ENCODE measurements at places on chromosomes 1 and 21.

GRCh38 chr1:11731691-11732283, 4.1 kb upstream of the AGTRAP start:
- DNase-seq = no peak

DNA sequence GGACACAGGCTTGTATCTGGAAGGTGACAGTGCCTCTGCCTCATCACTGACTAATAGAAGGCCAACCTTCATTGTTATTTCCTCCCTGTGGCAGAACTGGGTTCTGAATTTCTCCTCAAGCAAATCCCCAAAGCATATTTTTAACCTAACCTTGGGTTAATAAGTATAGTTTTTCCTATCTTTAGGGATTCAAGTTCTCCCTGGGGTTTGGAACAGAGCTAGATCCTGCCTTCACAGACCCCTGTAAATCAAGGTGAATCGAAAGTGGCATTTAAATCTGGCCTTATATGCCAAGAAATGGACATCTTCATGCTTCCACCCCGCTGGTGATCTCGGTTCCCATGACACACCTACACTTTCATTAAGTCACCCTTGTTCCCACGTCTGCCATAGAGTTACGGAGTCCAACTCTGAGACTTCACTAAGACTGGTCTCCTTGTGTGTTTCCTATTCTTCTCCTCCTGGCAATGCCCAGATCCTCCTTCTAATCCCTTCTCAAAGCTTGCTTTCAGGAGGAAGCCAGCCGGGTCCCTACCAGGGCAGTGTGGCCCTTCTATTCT, 4.3 kb upstream of the CHI3L2 start:
- DNase-seq = no peak

DNA sequence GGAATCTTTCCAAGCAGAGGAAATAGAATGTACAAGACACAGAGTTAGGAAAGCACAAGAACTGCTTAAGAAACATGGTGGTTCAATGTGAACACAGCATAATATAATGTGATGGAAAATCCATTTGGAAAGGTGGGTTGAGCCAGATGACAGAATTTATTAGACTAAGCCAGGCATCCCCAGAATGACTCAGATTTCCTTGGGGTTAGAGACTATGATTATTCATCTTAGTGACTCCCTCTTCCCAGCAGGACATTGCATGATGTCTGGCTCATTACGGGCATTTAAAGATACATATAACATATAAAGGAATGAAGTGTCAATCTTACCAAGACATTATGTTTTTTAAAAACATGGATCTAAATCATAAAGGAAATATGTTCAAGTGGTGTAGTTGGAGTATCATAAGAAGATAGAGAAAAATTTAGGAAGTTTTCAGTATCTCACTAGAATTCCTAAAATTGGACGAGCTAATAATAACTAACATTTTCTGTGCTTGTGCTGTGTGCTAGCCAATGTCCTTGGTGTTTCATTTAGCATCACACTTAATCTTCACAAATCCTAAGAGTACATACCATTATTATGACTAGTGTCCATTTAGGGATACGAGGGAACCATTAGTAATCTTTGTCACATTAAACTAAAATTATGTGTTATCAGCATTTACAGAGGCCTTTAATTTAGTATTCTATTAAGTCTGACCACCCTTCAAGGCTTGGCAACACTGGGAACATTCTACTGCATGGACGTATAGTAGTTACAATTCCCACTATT, 41.0 kb upstream of the ST6GALNAC5 start:
- peak; percentile 75 for DNase-seq

- DNase-seq = no peak
Measured at GRCh38 chr1:70171512-70171911, 33.9 kb downstream of the LRRC40 start.

- peak; percentile 57 for DNase-seq
Measured at GRCh38 chr1:156705918-156706656, 704 bp upstream of the CRABP2 start.

- DNase-seq = no peak
Measured at GRCh38 chr1:205066141-205066818, 18.0 kb downstream of the TMEM81 start.

DNA sequence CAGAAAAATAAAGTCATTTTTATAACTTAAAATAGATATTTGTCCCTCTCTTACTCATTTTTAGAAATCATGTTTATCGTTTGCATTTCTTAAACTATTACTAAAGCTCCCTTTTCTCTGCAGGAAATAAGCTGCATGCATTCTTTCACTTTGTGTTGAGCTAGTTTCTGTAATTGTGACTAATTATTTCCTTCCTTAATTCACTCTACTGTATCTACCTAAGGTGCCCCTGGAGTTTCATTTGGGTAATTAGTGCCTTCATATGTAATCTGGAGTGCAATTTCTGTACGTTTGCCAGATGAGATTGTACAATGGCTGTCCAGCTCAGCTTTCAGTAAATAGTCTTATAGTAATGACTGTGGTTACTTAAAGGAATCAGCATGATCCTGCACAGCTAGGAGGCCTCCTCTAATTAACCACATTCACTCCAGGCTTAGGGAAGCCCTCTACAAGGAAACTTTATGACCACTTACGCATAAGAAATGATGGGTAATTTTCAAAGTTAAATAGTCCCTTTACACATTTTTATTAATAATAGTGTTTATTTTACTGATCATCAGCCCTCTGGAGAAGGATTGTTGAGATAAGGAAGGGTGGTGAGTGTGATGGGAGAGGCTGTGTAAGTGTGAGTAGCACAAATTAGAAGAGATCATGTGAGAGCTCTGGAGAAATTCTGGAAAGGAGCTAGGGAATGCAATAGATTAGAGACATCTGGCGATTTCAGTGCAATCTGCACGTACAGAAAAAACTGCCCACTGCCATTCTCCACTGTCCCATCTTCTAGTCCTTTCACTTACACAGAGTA, 86.8 kb downstream of the LRRC8C start:
- peak; percentile 18 for DNase-seq

DNA sequence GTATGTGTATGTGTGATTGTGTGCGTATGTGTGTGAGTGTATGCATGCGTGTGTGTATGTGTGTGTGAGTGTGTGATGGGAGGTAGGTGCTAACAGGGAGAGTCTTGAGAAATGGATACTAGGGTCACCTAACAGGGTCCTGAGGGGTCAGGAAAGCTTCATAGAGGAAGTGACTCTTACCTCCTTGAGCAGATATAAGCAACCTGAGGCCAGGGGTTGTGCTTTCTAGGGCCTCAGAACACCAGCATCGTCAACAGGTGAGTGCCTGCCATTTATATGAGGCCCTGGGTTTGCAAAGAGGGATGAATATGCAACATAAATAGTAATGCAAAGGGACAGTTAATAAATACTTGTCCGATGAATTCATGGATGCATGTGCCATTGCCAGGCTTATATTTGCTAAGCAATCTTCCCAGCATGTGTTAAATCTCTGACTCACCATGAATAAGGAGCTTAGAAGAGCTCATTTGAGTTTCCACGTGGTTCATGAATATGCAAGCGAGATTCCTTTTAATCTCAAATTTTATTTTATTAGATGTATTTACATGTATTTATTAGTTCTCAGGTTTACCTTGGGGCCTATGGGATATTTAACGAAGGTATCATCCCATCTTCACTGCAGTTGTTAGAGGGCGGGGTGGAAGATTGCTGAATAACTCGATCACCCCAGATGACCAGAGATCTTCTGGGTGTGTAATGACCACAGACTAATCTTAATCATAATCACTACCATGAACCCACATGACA, 438.3 kb downstream of the CAMTA1 start:
- DNase-seq = peak; percentile 90

- no peak for DNase-seq
Measured at GRCh38 chr1:4109628-4109940, 209.5 kb upstream of the C1orf174 start.

DNA sequence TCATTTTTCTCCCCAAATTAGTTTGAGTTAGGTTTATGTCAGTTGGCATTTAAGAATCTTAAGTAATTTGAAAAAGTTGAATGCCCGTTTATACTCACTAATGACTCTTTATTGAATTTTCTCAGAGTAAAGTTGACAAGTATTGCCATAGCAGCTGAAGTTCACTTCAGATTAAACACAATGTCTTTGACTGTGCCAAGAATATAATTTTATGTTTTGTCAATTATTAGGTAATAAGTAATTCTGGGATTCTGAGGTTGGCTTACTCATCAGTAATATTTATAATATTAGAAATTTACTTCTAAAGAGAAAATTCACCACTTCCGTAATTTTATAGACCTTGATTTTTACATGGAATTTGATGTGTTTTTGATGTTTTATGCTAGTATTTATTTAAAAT, 369.3 kb upstream of the TMPRSS15 start:
- DNase-seq = no peak

GRCh38 chr1:243910607-243911006, 60.6 kb upstream of the AKT3 start:
- DNase-seq = no peak

GRCh38 chr1:243525085-243525487, 269.2 kb downstream of the SDCCAG8 start:
- DNase-seq = peak; percentile 79

DNA sequence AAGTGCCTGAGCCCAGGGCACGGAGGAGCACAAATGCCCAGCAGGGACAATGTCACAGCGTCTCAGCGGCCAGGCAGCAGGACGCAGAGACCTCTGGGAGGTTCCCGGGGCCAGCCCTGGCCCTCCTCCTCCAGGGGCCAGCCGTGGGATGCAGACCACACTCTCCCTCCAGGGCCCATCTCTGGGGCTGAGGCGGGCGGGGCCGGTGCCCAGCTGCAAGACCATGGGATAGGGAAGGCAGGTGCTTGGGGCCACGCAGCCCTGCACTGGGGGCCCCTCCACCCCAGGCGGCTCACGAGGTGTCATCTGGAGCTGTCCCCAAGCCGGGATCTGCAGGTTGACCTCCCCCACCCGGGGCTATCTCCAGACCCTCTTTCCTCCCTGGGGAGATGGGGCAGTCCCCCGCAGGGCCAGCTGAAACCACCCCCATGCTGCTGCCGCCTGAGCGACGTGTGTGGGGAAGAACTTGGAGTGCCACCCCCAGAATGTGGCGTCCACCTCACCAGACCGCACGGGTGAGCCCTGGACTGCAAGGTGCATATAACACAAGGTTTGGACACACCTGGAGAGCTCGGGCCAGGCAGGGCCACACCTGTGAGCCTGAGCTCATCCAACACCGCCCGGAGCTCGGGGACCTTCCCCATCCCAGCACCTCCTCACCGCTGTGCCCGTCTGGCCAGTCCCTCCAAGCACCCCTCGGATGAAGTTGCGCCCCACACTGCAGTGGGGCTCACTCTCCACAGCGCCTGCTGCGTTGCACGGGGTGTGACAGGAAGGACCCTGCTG, 4.1 kb upstream of the TTLL10 start:
- DNase-seq = no peak

GRCh38 chr1:196858811-196859210, 29.0 kb upstream of the CFHR4 start:
- no peak for DNase-seq

- DNase-seq = no peak
Measured at GRCh38 chr1:157234705-157235273, 96.6 kb upstream of the ETV3 start.

GRCh38 chr1:74908797-74909196, 175.8 kb downstream of the TYW3 start:
- DNase-seq = no peak

DNA sequence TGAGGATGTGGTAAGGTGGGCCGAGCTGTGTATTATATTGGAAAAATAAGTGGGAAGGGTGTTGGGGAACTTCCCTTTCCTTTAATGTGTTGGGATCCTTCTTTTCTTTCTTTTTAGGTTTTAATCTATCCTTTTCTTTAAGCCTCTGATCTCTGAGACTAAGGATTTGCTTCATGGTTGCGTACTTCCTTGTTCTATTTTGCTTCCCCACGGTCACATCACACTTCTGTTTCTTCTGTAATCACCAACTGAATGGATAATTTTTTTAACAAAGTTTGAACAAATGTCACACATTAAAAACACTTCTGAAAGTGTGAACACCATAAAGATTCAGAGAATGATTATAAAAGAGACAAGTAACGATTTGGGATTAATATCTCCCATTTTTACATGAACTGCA, 17.4 kb downstream of the DMRTA2 start:
- no peak for DNase-seq

DNA sequence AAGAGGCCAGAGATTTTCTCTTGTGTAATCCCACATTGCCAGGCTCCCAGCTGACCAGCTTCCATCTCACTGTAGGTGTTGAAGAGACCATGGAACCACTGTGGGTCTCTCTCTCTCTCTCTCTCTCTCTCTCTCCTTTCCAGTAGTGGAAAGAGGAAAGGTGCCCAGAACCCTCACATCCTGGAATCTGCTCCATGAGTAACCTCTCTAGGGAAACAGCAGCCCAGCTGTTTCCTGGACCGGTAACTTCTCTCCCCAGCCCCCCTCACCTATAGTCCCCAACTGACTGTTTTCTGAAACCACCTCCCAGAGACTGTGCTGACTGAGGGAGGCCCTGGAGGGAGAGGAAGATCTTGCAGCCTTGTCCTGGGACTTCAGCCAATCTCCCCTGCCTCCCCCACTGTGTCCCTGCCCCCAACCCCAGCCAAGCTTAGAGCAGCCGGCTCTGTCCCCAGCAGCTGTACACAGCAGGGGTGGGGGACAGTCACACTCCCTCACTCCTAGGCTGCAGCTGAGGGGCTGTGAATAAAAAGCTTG, 20.6 kb upstream of the SLC45A3 start:
- no peak for DNase-seq

DNA sequence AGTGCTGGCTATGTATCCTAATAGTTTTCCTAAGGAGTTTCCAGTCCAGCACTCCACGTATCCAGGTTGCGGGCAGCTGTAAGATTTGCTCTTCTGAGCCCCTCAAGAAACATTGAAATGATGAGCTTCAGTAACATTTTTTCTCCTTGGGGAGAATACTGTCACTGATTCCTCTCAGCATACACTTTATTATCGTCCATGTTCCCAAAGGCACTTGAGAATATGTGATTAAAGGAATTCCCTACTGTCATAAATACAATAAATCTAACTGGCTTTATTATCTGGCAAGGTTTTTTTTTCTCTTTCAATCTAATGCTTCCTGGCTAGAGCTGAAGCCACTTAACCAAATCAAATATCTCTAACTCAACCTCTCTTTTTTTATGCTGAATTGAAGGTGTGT, 359.2 kb upstream of the PKN2 start:
- no peak for DNase-seq

DNA sequence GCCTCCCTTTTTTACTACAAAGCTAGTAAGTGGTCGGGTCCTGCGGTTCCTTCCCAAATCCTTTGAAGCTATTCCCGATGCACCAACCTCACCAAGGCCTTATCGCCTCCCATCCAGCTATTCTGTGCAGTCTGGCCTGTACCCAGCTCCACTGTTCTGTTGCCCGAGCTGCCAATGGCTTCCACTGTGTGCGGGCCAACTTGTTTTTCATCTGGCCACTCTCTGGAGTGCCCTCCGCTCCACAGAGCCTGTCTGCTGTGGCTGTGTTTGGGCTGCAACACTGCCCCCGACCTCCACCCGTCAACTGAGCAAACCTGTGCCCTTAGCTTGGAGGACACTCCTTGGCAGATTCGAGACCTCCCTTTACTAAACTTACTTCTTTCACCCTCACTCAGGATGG, 125.0 kb downstream of the KIAA0319L start:
- no peak for DNase-seq

All from EL (cell line).